Articular chondrocyte of knee joint (primary cell): ENCODE measurements at places on chromosomes 5 and 9. TPM values are rescaled to one million over a fixed set of nuclear protein-coding genes. Genes with fewer than 3 reads are reported as not detected.

Gene HARS1
- total RNA-seq = 47.3 and 49.1 TPM in 2 replicates

Gene PSAT1
- total RNA-seq = 97.1 and 132 TPM in 2 replicates

Gene PCDHGC5
- total RNA-seq = 4.7 and 8.1 TPM in 2 replicates

Gene SSBP2
- 20.8 and 20.9 TPM in 2 replicates for total RNA-seq

Gene ARHGEF28
- 60.6 and 66.7 TPM in 2 replicates for total RNA-seq

Gene FAM221B
- total RNA-seq = not detected in 2 replicates

Gene CAVIN4
- 0.76 and 0.91 TPM in 2 replicates for total RNA-seq

Gene CPLANE1
- total RNA-seq = 52.9 and 53.7 TPM in 2 replicates

Gene REEP2
- 8.2 and 11.9 TPM in 2 replicates for total RNA-seq

Gene TRIM36
- 0.13 and 0.32 TPM in 2 replicates for total RNA-seq

Gene SET
- 393 and 418 TPM in 2 replicates for total RNA-seq

Gene BTNL8
- not detected in 2 replicates for total RNA-seq

Gene C5orf52
- not detected in 2 replicates for total RNA-seq

Gene AGXT2
- not detected in 2 replicates for total RNA-seq

Gene EGFL7
- total RNA-seq = 7.1 and 9.2 TPM in 2 replicates

Gene BRINP1
- total RNA-seq = 6.1 and 8.2 TPM in 2 replicates

Gene C5orf24
- 53.9 and 62.1 TPM in 2 replicates for total RNA-seq

Gene RAB3C
- total RNA-seq = not detected in 2 replicates

Gene GPR151
- total RNA-seq = not detected in 2 replicates

Gene PAEP
- not detected in 2 replicates for total RNA-seq

Gene TEX48
- not detected in 2 replicates for total RNA-seq

Gene SPINK7
- total RNA-seq = not detected in 2 replicates

Gene ENC1
- total RNA-seq = 29.9 and 75.6 TPM in 2 replicates

Gene CEP72
- total RNA-seq = 2.0 and 2.2 TPM in 2 replicates

Gene SMAD5
- total RNA-seq = 76.0 and 80.4 TPM in 2 replicates
